ENCODE measurements at places on chromosomes 7 and 10. TPM values are rescaled to one million over a fixed set of nuclear protein-coding genes. Genes with fewer than 3 reads are reported as not detected.

GRCh38 chr7:40436710-40437109 is 301.9 kb downstream of the SUGCT start:
- DNase-seq, result no peak

DNA sequence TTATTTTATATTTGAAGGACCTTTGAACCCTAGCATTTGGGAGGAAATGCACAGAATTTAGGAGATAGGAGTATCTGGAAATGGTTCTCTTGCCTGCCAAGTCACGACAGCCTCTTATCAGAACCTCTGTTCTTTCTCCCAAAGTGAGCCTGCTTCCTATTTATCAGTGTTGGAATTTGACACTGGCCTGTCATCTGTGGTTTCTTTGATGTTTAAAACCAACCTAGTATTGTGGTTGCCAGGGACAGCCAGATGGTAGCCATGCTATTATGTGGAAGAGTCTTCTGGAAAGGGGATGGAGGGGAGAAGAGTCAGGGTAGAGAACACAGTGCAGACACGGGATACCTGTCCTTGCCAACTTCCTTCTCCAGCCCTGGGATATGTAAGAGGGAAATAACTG is 21.1 kb downstream of the ZNF282 start:
- DNase-seq, result no peak

GRCh38 chr10:104072786-104073185 is 12.9 kb downstream of the COL17A1 start:
- DNase-seq, result no peak

- no peak for DNase-seq
Measured at GRCh38 chr10:126595160-126595559, 75.3 kb downstream of the C10orf90 start.

- no peak for DNase-seq
Measured at GRCh38 chr7:81908220-81908619, 138.4 kb upstream of the HGF start.

GRCh38 chr7:140059273-140060242 is 3.2 kb downstream of the PARP12 start:
- DNase-seq, result no peak

GRCh38 chr7:71721742-71722141 is 589.8 kb downstream of the GALNT17 start:
- no peak for DNase-seq

- no peak for DNase-seq
Measured at GRCh38 chr10:87721781-87722180, 62.1 kb downstream of the PAPSS2 start.

DNA sequence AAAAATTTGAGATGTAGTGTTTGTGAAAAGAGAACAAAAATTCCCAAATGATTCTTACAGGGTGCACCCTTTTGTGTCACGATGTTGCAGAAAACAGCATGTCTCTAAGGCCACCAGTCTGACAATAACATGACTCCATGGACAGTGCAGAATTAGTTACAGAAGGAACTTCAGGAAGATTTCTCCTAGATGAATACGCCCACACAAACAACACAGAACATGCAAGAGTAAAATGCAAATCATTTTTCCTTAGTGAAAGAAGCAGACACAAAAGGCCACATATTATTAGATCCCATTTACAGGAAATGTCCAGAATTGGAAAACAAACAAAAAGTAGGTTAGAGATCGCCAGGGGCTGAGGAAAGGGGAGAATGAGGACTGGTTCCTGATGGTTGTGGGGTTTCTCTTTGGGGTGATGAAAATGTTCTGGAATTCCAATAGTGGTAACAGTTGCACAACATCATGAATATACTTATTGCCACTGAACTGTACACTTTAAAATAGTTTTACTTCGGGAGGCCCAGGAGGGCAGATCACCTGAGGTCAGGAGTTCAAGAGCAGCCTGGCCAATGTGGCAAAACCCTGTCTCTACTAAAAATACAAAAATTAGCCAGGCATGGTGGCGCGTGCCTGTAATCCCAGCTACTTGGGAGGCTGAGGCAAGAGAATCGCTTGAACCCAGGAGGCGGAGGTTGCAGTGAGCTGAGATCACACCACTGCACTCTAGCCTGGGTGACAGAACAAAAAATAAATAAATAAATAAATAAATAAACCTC is 10.2 kb downstream of the ZC3HAV1 start:
- no peak for DNase-seq

The UPP1 gene
- 1.4 TPM for total RNA-seq

The OR2A42 gene
- not detected for total RNA-seq

The SOSTDC1 gene
- 12.6 TPM for total RNA-seq

The SPDYE9 gene
- not detected for total RNA-seq

The DYDC2 gene
- total RNA-seq, result 1.4 TPM

The BHLHA15 gene
- 10.0 TPM for total RNA-seq
